ENCODE measurements at places on chromosomes 2 and 18. TPM values are rescaled to one million over a fixed set of nuclear protein-coding genes. Genes with fewer than 3 reads are reported as not detected.

GRCh38 chr2:215507836-215508235, 72.0 kb upstream of the FN1 start:
- no peak for DNase-seq
- no peak overlapping the region for H3K4me3 ChIP-seq
- no peaks in the 10 kb centered on the region for H3K36me3 ChIP-seq
- H3K4me1 ChIP-seq = no peaks in the 10 kb centered on the region

DNA sequence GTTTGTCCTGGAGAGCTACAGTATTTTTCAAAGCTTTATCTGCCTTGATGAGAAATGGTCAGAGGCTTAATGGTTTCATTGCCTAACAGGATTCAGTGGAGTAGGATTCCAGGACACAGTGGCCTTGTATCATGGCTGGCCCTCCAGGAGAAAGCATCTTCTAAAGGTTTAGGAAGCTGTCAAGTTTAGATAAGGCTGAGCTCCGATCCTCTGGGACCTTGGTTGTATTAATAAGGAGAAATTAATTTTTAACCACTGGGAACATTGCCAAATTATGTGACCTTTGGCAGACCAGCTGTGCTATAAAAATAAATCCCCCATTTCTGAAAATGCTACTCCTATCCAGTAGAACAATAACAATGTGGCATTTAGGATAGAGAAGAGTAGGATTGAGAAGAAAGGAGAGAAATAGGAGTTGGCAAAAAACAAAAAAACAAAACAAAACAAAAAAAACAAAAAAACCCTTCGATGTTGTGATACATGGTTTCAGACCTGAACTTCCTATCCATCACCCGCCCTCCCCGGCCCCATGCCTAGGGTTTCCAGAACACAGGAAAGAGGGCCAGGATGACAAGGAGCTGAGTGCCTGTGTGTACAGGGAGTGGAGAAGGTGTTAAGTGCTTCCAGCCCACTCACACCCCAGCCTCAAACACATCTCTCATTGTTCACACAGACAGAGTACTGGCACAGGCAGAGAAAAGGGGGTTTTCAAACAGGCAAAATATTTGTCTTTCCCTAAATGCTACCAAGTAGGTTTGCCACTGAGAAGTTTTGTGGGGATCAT, 6.3 kb downstream of the NRP2 start:
- DNase-seq = no peak
- H3K36me3 ChIP-seq = no peaks in the 10 kb centered on the region
- H3K4me3 ChIP-seq = no peak overlapping the region
- peaks cover 31% of the 10 kb centered on the region for H3K4me1 ChIP-seq
- no peaks in the 10 kb centered on the region for H3K27me3 ChIP-seq

HOXD12 gene
- total RNA-seq = not detected

GRCh38 chr2:52960881-52961280, 806.7 kb upstream of the CHAC2 start:
- H3K36me3 ChIP-seq = no peaks in the 10 kb centered on the region
- no peaks in the 10 kb centered on the region for H3K27me3 ChIP-seq
- H3K4me3 ChIP-seq = no peak overlapping the region
- H3K4me1 ChIP-seq = no peaks in the 10 kb centered on the region
- no peak overlapping the region for H3K27ac ChIP-seq
- DNase-seq = no peak

FAM110C gene
- total RNA-seq = 4.8 TPM

- H3K27ac ChIP-seq = peak overlapping the region; percentile 68
- H3K36me3 ChIP-seq = no peaks in the 10 kb centered on the region
- peak; percentile 81 for DNase-seq
- H3K4me1 ChIP-seq = peaks cover 36% of the 10 kb centered on the region
- no peak overlapping the region for H3K4me3 ChIP-seq
- no peaks in the 10 kb centered on the region for H3K27me3 ChIP-seq
Observed at GRCh38 chr2:28356095-28356911, 36.4 kb upstream of the FOSL2 start.
